CD4-positive, alpha-beta T cell treated with Interleukin-15 for 4 hours (primary cell): ENCODE measurements at places on chromosomes 5 and 9.

- no peak for DNase-seq
These were observed 631.9 kb downstream of the PSAT1 start for GRCh38 chr9:78928625-78929405.

DNA sequence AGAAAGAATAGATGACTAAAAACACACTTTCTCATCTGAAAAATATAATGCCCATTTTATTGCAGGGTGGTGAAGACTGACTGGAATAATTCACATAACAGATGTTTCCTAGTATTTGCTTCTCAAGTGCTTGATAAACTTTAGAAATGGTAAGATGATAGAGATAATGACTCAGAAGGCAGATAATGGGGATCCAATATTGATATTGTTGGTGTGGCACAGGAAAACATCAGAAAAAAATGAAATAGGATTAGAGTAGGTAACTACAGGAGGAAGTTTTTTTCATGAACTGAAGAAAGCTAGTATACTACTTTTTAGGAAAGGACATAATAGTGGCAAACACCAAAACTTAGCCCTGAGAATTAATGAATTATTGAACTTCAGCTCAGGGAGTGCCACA lies 20.2 kb upstream of the F2RL2 start:
- no peak for DNase-seq

DNA sequence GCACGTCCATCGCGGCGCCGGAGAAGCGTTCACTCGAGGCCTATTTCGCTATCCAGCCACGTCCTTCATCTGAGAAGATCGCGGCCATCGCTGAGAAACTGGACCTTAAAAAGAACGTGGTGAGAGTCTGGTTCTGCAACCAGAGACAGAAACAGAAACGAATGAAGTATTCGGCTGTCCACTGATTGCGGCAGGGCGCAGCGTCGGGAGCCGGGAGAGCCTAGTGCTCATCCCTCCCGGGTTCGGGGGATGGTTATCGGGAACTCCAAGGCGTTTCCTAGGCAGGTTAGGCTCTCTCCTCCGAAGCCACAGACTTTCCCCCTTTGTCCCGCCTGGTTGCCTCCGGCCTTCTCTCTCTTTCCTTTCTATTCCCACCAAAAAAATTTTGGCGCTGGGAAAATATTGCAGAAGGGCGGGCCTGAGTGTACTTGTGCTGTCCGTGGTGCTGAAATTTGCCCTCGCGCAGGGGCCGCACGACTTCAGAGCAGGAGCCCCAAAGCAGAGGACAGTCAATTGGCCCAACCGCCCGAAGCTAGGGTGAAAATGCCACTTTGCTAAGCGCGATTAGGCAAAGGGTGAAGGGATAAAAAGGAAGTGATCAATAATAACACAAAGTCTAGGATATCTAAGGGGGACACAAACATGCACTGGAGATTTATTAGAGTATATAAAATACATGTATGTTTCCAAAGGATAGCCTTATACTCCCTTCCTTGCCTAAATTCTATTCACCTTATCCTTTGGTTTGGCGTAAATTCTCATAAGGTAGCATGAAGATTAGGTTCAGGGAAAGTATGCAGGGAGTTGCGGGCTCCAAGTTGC lies 1.8 kb downstream of the POU4F3 start:
- no peak for DNase-seq

DNA sequence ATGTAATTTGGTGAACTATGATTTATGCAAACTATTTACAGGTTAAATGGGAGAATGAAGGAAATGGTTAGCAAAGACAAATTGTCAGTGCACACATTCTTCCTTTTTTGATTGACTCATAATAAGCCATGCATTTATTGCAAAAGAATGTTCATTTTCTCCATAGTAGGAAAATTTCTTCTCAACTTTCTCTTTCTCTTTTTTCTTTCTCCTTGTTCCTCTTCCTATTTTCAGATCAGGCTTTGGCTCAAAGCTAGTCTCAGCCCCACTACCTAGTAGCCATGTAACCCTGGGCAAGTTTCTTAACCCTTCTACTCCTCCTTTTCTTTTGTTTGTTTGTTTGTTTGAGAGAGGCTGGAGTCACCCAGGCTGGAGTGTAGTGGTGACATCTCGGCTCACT lies 156.6 kb downstream of the PIK3R1 start:
- no peak for DNase-seq

DNA sequence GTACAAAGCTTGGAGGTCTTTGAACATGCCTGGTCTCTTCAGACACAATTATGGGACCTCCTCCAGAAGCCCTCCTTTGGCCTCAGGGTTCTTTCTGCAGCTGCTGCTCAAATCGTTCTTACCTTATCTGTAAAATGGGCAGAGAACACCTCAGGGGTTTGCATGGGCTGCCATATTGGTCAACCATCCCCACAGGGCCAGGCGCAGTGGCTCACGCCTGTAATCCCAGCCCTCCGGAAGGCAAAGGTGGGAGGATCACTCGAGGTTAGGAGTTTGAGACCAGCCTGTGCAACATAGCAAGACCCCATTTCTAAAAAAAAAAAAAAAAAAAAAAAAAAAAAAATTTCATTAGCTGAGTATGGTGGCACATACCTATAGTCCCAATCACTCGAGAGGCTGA lies 29.1 kb upstream of the TCF7 start:
- no peak for DNase-seq

DNA sequence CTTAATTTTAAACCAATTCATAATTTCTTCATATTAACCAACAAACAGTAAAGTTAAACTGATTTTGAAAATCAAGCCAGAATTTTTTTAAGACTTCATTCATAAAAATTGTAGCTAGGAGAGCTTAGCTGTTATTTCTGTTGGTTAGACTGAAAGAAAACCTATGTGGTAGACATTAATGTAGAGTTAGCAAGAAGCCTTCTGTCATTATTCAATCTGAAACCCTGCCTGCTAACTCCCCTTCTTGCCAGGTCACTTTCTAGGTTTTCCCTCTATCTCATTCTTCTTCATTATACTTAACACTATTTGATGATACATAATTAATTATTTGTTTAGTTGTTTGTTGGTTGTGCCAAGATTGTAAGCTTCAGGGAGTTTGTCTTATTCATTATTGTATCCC lies 304.3 kb upstream of the MEF2C start:
- DNase-seq, result no peak

- DNase-seq, result no peak
These were observed 5.4 kb downstream of the LSM11 start for GRCh38 chr5:157748760-157749461.
